Stimulated activated CD8-positive, alpha-beta memory T cell treated with anti-CD3 and anti-CD28 coated beads, Interleukin-2, amount 100 ng/mL, for 1 hour (primary cell): ENCODE measurements at places on chromosomes 3 and 15.

DNA sequence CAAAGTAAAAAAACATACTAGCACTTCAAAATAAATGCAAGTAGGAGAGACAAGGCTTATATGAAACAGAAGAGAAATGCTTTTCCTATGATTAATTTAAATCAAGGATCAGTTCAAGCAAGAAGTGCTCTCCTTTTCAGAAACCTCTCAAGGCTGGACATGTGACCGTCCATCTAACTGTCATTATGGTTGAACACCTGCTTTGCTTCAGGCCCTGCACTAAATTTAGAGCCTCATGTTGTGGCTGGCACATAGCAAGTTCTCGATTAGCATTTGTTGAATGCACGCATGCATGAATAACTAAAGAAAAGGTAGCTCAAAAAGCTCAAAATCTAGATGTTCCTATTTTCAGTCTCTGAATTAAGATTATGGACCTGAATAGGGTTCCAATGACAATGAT lies 82.0 kb downstream of the SV2B start:
- DNase-seq: no peak

DNA sequence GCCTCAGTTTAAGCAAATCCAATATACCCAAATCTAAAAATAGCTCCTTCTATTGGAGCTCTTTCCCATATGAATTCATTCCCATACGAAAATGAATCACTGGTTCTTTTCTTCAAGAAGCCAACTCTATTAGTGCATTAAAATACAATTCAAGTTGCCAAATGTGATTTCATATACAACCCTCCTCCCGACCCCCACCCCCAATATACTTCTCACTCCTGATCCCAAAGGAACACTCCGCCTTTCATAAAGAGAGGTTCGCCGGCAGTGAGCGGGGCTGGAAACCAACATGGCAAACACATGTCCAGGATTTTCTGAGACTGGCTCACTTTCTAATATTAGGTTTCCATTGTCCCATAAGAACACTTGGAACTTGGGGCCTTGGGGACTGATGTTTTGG lies 48.5 kb downstream of the MAGEF1 start:
- DNase-seq: no peak

DNA sequence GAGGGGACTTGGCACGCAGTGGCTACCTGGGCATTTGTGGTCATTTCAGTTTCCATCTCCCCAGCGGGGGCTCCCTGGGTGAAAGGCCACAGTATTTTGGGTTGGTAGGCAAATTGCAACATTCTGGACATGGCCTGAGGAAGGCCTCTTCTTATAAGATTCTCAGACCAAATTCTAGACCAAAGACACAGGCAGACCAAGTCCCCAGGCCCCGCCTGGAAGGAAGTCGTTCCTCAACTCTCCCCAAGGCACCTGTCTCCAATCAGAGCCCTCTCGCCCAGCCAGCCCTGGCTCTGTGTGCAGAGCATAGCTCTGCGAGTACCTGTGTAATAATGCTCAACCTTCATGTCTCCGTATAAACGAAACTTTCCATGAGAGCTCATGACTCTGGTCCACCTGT lies 53.1 kb downstream of the GRIP2 start:
- no peak for DNase-seq

GRCh38 chr3:72655131-72655551 lies 193.1 kb downstream of the SHQ1 start:
- no peak for DNase-seq

DNA sequence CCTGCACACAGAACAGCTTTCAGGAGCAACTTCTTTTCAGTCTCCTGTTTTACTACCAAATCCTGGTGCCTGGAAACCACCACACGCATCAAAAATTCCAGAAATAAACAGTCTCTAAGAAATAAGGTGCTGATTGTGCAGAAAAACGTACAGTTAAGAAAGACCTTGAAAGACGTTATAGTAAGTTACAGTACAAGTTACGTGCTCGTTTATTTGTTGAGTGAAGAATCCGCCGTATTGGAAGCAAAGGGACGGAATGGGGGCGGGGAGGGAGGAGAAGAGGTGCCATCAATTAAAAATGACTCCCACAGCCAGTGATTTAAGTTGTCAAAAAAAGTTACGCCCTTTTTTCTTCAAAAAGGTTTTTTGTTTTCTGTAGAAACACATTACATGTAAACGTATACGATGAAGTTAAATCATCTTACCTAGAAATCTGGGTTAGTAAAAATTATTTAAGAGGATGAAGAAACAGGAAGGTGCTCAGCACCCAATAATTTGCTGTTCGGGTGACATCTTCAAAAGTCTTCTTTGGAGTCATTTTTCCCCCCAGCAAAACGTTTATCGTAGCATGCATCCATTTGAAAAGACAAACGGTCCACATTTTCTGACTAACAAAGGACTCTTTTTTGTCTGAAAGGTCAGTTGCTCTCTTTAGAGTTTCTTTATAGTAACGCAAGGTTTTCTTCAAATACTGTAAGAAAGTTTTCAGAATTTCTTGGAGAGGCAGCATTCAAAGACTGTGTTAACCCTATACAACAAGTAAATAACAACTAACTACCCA lies 782 bp upstream of the UACA start:
- no peak for DNase-seq

DNA sequence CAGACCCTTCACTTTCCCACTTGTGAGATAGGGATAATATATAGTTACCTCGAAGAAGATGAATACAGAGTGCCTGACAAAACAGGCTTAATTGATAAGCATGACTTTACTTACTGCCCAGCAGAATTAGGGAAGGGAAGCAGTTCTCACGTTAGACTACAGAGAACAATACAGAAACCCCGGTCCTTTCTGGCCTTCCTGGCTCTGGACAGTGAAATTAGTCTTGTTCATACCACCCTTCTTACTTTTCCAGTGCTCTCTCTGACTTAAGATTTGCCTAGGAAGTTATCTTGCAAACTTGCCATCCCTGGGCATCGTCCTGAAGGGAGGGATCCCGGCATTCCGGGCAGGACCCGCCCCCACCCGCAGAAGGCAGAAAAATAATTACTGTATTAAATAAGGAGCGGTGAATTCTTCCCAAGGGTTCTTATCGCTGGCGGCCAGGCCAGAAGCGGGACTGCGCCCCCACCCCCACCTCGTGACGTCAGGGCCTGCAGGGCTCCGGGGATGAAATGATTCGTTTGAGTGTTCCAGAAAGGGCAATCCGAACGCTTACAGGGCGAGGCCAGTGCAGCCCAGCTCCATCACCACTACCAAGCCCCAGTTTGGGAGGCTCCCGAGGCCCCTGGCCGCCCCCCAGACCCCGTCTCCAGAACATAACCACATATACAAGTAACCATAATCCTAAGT lies 8.4 kb downstream of the SOX2 start:
- DNase-seq: no peak

DNA sequence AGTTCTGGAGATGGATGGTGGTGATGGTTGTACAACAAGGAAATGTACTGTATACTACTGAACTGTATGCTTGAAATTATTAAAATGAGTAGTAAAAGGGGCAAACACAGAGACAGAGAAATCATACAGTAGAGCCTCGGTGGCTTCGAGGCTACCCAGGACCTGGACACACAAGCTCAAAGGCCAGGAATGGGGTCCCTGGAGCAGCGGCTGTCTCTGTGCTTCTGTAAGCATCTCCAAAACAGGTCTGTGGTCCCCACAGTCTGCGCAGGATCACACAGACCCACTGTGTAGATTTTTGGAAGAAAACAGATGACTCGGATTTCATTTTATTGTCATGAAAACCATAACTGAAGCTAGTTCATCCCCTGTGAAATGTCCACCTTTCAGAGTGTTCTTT lies 39.7 kb downstream of the PGPEP1L start:
- no peak for DNase-seq

DNA sequence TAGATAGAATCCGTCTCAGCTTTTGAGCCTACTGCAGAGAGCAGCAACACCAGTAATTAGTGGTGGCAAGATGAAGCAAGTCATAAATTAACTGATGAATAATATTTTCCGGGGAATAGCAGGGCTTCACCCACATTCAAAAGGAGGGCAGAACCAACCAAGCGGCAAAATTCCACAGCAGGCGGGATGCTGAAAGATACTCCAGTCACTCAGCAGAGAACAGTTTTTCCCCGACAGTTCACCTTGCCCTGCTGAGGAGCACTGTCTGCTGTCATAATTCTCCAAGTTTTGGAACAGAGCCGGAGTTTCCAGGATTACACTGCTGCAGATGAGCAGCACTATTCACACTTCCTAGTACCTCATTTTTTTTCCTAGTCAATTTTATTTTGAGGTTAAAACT lies 274.7 kb downstream of the CD47 start:
- DNase-seq: no peak

DNA sequence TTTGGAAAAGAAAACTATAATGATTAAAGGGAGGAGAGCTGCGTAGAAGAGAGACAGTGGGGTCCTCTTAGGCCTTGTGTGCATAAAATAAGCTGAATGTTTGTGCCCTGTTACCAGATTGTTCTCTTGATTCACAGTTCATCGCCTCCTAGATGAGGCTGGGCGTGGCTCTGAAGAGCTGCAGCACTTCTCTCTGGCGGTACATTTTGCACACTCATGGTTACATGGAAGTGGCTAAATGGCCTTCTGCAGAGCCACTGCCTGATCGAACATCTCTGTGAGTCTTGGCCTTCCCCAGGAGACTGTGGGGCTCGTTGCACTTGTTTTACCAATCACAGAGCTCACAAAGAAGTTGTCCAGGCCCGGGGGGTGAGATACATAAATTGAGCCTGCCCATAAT lies 208.8 kb downstream of the GABRG3 start:
- no peak for DNase-seq

- DNase-seq: no peak
Observed at GRCh38 chr3:171261487-171261886, 198.7 kb downstream of the TNIK start.

GRCh38 chr15:75042730-75043508 lies 19.5 kb downstream of the PPCDC start:
- peak; percentile 52 for DNase-seq

GRCh38 chr3:61530355-61530754 lies 31.0 kb upstream of the PTPRG start:
- DNase-seq: no peak

DNA sequence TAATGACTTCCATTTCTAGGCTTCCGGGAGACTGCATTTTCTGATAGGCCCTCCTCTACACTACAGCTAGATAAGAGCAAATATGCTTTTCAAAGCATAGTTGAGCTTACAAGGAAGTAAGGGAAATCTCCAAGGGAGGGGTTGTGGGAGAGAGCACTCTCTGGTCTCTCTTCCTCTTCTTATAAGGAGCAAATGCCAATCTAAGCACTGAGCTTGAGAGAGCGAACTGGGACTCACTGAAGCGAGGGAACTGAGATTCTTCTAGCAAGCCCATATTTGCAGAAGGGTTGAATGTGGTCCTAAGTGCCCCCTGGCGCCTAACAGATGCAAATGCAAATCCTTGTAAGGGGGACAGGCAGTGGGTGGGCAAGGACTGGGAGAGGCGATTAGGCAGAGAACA lies 164.8 kb downstream of the ERC2 start:
- no peak for DNase-seq

- DNase-seq: no peak
Observed at GRCh38 chr3:71684046-71684756, 41.0 kb downstream of the EIF4E3 start.

GRCh38 chr3:27289769-27290413 lies 79.3 kb downstream of the NEK10 start:
- no peak for DNase-seq

- no peak for DNase-seq
Observed at GRCh38 chr3:58325525-58325992, 7.1 kb upstream of the PXK start.

DNA sequence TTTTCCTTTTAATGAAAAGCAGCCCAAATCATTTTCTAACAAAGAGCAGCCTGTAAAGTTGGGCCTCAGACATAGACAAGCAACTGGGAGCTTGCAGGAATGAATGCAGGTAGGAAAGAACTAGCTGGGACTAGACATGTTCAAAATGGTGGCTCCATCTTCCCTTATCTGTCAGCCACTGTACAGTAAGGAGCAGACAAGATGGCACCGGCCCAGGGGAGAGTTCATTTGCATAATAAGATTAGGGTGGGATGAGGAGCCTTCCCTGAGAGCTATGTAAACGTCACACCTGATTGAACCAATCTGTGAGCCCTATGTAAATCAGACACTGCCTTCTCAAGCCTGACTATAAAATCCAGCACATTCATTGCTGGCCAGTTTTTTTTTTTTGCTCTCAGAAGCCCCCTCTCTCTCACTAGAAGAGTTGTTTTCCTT lies 59.7 kb upstream of the GK5 start:
- no peak for DNase-seq

GRCh38 chr3:89925976-89926375 lies 818.6 kb downstream of the EPHA3 start:
- DNase-seq: no peak

- DNase-seq: no peak
Observed at GRCh38 chr15:67104510-67104909, 39.1 kb downstream of the SMAD3 start.

GRCh38 chr3:153023896-153024295 lies 138.1 kb upstream of the RAP2B start:
- DNase-seq: no peak

- DNase-seq: no peak
Observed at GRCh38 chr15:101001796-101002195, 82.6 kb downstream of the LRRK1 start.

DNA sequence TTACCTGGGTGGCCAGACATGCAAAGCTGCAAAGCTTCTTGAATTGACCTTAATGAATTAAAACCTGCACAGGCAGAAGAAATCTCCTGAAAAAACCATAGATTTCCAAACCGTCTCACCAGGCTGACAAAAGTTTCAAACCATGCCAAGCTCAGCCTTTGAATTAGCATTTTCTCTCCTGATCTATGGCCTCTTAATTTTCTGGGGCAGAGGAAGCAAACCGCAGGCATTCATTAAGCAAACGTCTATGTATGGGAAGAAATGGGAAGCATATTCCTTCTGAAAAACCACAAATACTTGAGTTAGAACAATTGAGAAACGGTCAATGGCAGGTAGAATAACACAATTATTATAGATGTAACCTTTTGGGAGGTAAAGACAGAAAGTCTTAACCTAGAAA lies 500.2 kb upstream of the NR2F2 start:
- no peak for DNase-seq

- DNase-seq: no peak
Observed at GRCh38 chr3:170330366-170330765, 27.1 kb upstream of the SKIL start.

DNA sequence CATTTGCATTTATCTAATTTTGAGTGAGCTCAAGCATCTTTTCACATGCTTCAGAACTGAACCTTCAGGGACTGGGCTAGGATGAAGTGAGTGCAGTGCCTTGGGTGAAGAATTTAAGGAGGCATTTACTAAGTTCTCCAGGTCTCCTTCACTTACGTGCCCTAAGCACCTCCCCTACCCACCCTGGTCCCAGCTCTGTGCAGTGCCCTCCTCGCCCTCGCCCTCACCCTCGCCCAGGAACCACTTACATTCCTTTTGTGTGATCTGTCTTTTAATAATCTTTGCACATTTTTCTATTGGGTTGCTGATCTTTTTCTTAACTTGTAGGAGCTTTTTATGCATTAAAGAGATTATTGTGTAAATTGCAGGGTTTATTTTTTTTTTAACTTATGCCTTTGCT lies 322.6 kb downstream of the THSD4 start:
- DNase-seq: no peak

- DNase-seq: no peak
Observed at GRCh38 chr3:159604151-159604581, 384.5 kb upstream of the IL12A start.
